ENCODE measurements at places on chromosomes 3 and 15. TPM values are rescaled to one million over a fixed set of nuclear protein-coding genes. Genes with fewer than 3 reads are reported as not detected.

Gene KLF15
- 25.3 TPM for total RNA-seq

Gene THOC7
- total RNA-seq: 54.8 TPM

- H3K4me1 ChIP-seq: no peaks in the 10 kb centered on the region
- H3K36me3 ChIP-seq: no peaks in the 10 kb centered on the region
- no peak for DNase-seq
- H3K27ac ChIP-seq: no peak overlapping the region
Measured at GRCh38 chr3:158152186-158152585, 42.3 kb downstream of the RSRC1 start.

DNA sequence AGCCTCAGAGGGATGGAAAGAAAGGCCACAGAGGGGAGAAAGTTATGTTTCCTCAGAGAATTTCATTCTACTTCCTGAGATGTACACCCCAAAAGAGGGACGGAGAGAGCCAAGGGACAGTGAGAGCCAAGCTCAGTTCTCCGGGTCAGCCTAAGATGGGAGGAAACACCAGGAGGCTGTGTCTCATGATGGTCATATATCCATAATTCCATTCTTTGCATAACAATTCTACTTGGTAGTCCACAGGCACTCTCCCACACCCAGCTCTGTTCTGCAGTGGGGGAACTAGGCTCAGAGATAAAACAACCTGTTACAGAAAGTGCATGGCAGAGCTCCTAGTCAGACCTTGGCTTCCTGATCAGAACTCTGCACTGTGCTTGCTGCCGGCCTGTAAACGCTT lies 54.4 kb downstream of the WDR76 start:
- no peak overlapping the region for H3K27ac ChIP-seq
- H3K4me1 ChIP-seq: no peaks in the 10 kb centered on the region
- H3K27me3 ChIP-seq: no peaks in the 10 kb centered on the region
- no peak overlapping the region for H3K4me3 ChIP-seq
- no peak for DNase-seq

- H3K4me1 ChIP-seq: no peaks in the 10 kb centered on the region
- DNase-seq: no peak
- no peaks in the 10 kb centered on the region for H3K27me3 ChIP-seq
- H3K36me3 ChIP-seq: no peaks in the 10 kb centered on the region
Measured at GRCh38 chr15:63414474-63415120, 33.0 kb upstream of the CA12 start.

GRCh38 chr3:117893001-117893400 lies 1141.6 kb downstream of the IGSF11 start:
- H3K27me3 ChIP-seq: no peaks in the 10 kb centered on the region
- no peaks in the 10 kb centered on the region for H3K36me3 ChIP-seq
- no peak for DNase-seq
- H3K27ac ChIP-seq: no peak overlapping the region

- no peak overlapping the region for H3K27ac ChIP-seq
- H3K36me3 ChIP-seq: no peaks in the 10 kb centered on the region
- H3K27me3 ChIP-seq: no peaks in the 10 kb centered on the region
Measured at GRCh38 chr3:69994919-69995318, 4.6 kb upstream of the SAMMSON start.

GRCh38 chr3:184873141-184873540 lies 61.2 kb downstream of the VPS8 start:
- H3K27me3 ChIP-seq: no peaks in the 10 kb centered on the region
- no peaks in the 10 kb centered on the region for H3K4me1 ChIP-seq
- H3K27ac ChIP-seq: no peak overlapping the region
- DNase-seq: no peak
- H3K36me3 ChIP-seq: peaks cover 29% of the 10 kb centered on the region
- no peak overlapping the region for H3K4me3 ChIP-seq

All from vagina (tissue), 2 donors.